Fibroblast of lung (primary cell): ENCODE measurements at places on chromosomes 5 and 9.

GRCh38 chr5:164361986-164362385, 856.6 kb downstream of the MAT2B start:
- DNase-seq = no peak

DNA sequence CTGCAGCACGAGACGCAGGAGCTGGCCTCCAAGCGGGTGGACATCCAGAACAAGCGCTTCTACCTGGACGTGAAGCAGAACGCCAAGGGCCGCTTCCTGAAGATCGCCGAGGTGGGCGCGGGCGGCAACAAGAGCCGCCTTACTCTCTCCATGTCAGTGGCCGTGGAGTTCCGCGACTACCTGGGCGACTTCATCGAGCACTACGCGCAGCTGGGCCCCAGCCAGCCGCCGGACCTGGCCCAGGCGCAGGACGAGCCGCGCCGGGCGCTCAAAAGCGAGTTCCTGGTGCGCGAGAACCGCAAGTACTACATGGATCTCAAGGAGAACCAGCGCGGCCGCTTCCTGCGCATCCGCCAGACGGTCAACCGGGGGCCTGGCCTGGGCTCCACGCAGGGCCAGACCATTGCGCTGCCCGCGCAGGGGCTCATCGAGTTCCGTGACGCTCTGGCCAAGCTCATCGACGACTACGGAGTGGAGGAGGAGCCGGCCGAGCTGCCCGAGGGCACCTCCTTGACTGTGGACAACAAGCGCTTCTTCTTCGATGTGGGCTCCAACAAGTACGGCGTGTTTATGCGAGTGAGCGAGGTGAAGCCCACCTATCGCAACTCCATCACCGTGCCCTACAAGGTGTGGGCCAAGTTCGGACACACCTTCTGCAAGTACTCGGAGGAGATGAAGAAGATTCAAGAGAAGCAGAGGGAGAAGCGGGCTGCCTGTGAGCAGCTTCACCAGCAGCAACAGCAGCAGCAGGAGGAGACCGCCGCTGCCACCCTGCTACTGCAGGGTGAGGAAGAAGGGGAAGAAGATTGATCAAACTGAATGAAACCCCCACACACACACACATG, 654 bp downstream of the PURA start:
- DNase-seq = peak; percentile 57

- no peak for DNase-seq
Measured at GRCh38 chr9:134323741-134324358, 2.4 kb upstream of the RXRA start.

- no peak for DNase-seq
Measured at GRCh38 chr5:142833517-142834449, 63.6 kb downstream of the ARHGAP26 start.

DNA sequence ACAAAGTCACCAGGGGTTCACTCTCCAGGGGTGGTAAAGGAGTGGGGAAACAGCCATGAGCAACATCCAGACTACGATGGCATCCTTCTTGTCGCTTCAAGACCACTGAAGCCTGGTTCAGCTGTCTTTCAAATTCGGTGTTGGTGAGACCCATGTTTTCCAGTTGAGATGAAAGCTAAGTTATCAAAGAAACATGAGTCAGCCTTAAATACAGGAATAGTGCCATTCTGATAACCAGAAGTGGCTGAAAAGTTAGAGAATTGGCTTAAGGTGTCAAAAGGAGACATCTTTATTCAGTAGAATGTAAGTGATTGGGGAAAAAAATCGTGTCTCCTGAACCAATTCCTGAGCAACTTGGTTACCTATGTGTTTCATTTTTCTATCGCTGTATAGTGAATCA, 7.0 kb upstream of the CARD19 start:
- DNase-seq = no peak

- DNase-seq = peak; percentile 60
Measured at GRCh38 chr5:147481874-147482705, 27.8 kb downstream of the DPYSL3 start.

- DNase-seq = peak; percentile 54
Measured at GRCh38 chr5:173041881-173042762, 14.0 kb upstream of the CREBRF start.

GRCh38 chr5:14503681-14504331, 77.8 kb upstream of the OTULINL start:
- no peak for DNase-seq

DNA sequence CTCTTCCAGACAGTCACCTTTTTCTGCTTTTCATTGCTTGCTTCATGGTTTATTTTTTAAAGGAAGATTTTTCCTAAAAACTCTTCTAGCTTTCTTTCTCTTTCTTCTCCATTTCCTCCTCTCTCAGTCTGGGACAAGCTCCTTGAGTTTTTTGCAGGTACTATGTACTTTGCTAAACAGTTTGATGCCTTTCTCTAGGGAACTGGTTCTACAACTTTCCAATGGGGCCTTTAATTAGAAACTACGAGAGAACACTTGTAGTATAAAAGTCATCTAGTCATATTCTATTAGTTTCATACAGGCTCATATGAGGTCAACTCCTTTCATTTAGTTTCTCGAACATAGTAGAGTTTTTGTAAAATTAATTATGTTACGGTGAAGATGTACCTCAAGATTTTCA, 189.6 kb downstream of the DOCK8 start:
- no peak for DNase-seq

GRCh38 chr5:39399135-39400036, 25.4 kb downstream of the DAB2 start:
- peak; percentile 99 for DNase-seq

GRCh38 chr5:181235689-181236366, 7.9 kb downstream of the RACK1 start:
- no peak for DNase-seq

DNA sequence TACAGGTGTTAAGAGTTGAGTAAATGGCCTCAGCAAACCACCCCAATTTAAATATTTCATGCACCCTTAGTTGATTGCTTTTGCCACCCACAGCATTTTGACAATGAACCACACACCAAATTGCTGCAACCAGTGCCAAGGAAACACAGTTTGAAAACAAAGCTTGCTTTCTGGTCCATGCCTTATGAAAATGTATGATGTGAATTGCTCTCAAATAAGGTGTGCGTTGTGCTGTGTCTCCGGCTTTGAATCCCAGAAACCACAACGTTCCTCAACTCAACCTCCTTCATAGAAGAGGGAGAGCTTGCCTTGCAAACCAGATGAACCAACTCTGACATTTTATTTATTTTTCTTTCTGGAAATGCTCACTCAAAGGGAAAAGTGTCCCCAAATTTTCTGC, 762.7 kb downstream of the TLE1 start:
- no peak for DNase-seq

DNA sequence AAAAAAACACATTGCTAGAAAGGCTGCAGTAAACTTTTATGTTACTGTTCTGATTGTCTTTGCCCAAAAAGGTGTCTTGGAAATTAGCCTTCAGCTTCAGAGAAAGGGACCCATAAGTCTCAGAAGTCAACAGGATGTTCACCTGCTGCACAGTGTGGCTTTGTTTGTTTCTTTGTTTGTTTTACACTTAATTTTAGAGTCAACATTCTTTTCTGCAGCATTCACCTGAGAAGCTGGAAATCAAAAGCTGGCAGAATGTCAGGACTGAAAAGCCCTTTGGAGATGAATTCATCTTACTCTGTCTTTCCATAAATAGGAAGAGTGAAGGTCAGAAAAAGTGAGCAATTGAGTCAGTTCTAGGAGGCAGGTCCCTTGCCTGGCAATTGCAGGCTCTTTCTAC, 170.0 kb downstream of the PAPPA start:
- DNase-seq = no peak

DNA sequence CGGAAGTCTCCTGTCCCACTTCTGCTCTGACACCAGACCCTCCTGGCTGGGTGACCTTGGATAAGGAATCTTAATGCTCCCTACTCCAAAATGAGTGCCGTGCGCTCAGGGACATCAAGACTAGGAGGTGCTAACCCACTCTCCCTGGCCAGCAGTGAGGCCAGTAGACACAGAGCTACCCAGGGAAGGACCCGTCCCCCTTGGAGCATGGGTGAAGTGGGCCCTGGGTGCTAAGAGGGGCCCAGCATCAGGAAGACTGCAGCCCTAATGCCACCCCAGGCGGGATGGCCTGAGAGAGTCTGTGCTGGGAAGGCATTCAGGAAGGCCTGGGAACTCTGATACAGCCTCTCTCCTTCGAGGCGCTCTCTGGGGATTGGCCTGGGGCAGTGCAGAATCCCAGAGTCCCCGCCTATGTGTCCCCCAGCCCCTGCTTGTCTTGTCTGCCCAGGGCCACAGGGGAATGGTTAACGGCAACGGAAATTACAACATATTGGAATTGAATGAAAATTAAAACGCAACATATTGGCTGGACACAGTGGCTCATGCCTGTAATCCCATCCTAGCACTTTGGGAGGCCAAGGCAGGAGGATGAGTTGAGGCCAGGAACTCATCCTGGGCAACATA, 29.7 kb upstream of the RNU6ATAC start:
- no peak for DNase-seq

- DNase-seq = no peak
Measured at GRCh38 chr5:150338546-150338945, 19.0 kb upstream of the TCOF1 start.

DNA sequence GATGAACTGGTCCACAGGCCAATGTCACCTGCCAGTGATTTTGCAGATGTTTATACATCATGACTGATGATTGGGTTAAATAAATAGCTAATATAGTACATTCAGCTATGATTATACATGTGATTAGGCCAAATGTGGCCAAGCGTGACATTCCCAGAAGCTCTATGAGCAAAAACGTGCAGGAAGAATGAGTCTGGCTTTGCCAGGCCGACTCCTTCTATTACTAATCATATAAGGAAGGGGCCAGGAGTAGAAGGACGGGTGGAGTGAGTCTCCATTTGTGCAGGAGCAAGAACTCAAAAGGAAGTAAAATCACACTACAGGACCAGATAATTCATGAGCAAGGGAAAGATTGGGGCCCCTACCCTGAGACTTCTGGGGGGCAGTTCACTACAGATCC, 178.2 kb downstream of the ROR2 start:
- peak; percentile 41 for DNase-seq

DNA sequence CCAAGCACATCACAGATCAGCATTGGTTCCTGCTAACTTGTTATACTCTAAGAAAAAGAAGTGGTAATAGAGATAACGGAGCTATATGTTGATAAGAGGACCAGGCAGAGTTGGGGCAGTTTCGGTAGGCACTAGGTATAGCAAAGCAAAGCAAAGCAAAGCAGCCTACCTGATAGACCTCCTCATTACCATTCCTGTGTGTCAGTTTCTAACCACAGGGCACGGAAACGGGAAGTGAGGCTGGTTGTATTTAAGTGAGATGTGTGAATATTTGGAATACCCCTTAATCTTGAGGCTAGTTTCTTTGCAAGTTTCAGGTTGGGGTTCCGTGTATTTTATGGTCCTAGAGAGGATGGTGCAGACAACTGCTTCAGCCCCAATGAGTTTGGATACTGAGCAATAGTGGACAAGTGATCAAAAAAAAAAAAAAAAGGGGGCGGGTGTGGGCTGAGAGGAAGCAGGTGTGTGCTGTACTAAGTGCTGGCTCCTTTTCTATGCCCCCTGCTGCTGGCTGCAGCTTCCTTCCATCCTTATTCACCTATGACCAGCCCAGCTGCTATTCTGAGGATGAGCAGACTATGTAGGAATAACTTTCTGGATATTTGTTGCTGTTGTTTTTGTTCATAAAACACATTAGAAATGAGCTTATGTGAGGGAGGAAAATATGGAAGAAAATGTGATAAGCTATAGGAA, 183.3 kb downstream of the SH3GL2 start:
- DNase-seq = no peak

GRCh38 chr5:136123236-136123768, 9.3 kb upstream of the SMAD5 start:
- no peak for DNase-seq

GRCh38 chr5:142866563-142867275, 96.5 kb downstream of the ARHGAP26 start:
- DNase-seq = peak; percentile 78

DNA sequence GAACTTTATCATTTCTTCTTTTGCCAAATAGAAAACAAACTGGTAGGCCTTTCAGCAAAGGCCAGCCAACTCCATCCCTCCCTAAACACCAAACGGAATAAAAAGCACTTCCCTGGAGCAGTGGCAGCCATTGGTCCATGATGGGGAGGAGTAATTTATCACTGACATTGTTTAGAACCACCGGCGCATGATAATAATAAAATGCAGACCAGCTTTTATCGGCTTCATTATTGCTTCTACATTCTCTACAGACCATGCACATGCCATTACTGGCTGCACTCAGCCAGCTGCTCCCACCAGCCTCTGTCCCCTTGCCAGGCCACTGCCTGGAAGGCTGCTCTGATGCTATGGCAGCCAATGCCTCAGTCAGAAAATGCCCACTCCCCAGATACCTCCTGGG, 45.9 kb downstream of the ABCA1 start:
- no peak for DNase-seq

GRCh38 chr5:82364497-82364896, 86.3 kb upstream of the RPS23 start:
- DNase-seq = peak; percentile 89

DNA sequence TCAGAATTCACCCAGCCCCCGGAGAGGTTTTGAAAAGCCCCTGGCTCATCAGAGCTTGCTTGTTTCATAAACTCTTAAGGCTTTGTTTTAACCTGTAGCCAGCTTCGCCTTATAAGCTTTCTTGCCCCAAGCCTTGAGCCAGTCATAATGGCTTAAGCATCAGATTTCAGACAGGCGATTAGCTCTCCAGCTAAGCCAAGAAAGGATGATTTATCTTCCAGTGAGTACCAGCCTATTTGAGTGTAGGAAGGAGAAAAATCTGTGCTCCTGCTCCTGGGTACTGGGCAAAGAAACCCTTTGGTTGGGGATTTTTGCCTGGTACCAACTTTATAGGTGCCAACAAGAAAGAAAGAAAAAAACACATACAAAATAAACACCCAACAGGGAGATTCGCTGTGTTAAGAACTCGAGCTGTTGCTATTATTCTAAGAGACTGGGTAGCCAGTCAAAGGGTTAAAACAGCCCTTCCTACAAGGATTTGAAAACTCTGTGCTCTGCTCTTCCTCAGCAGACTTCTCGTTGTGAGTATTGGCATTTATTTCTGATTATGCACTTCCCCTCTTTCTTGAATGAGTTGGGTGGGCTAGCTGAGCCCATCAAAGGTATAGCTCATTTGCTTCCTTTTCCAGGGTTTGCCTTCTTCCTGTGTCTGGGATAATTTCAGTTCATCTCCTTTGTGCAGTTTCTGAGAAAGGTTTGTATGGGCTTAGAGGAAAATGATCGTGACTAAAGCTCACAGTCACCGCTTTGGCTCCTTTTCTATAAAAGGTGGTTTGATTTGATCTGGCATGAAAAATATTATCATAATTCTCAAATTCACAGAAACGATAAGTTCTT, 157.2 kb upstream of the DMRT1 start:
- DNase-seq = peak; percentile 92

DNA sequence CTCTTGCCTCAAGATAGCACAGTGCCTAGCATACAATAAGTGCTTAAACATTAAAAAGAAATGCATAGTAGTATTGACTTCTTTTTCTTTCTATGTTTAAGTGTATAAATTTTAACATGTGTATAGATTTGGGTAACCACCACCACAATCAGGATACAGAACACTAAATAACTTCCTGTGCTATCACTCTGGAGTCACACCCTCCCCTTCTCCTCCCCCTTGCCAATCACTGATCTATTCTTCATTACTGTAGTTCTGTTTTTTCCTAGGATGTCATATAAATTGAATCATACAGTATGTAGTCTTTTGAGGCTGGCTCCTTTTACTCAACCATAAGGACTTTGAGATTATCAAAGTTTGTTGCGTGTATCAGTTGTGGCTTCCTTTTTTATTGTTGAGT, 68.5 kb downstream of the OSTF1 start:
- DNase-seq = no peak

GRCh38 chr9:113886026-113886369, 9.9 kb downstream of the ZNF618 start:
- DNase-seq = peak; percentile 25

- DNase-seq = no peak
Measured at GRCh38 chr5:136819526-136820302, 454.4 kb upstream of the TRPC7 start.
